NCI-H2227 treated with DMSO at 0.1 percent for 48 hours (cell line): ENCODE measurements at places on chromosomes 1 and 21.
A peak's percentile ranks its signal among the peaks of the same experiment; 100 is the strongest.

GRCh38 chr1:224116131-224116530 is 2.2 kb downstream of the FBXO28 start:
- DNase-seq = peak; percentile 78

DNA sequence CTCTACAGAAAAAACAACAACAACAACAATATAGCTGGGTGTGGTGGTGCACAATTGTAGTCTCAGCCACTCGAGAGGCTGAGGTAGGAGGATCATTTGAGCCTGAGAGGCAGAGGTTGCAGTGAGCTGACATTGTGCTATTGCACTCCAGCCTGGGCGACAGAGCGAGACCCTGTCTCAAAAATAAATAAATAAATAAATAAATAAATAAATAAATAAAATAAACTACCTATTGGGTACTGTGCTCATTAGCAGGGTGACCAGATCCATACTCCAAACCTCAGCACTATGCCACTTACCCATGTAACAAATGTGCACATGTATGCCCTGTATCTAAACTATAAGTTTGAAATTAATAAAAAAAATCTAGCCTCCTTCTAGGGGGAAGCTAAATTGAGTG is 369.4 kb upstream of the AJAP1 start:
- DNase-seq = no peak

DNA sequence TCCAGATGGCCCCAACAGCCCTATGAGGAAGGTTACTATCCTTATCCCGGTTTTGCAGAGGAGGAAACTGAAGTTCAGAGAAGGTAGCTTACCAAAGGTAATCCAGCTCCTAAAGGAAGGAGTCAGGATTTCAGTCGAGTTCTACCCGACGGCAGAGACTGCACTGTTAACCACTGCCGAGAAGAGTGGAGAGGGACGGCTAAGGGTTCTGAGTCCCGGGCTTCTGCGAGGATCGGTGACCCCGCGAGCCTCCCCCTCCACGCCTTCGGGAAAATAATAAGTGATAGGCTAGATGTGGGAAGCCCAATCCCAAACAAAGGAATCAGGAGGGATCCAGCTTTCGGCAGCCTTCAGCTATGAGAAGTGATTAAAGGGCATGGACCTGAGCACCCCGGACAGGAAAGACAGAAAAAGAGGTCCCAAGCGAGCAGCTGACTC is 587 bp downstream of the TMEM53 start:
- DNase-seq = no peak

DNA sequence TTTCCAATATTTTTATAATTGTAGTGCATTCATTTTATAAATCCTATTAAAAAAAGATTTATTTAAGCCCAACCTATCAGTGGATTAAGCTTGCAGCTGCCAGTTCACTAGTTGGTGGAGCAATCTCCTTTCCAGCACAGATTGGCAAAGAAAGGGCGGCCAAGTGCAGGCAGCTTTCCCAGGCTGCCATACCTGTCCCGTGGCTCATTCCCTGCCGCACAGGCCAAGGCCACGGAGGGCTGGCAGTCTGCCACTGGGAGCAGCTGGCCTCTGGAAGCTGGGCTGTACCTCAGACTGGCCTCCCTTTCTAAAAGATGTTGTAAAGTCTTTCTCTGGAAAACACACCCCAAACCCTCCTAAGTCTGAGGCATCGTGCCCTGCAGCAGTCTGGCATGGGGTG is 74.2 kb downstream of the SIM2 start:
- no peak for DNase-seq

DNA sequence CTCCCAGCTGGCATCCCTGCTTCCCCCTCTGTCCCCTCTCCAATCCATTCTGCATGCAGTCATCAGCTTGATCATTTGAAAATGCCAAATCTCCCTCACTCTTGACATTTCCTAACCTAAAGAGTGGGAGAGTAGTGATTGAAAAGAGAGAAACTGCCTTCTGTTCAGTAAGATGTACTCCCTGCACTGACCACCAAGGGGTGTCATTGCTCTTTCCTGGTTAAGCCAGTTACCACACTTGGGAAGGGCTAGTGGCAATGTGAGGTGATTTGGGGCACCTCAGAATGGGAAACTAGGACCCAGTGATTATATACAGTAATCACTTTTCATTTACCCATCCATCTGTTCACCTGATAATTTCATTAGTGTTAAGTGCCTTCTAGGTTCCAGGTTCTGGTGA is 6.9 kb upstream of the TMEM269 start:
- peak; percentile 8 for DNase-seq
